ENCODE measurements at places on chromosomes 7 and 10. TPM values are rescaled to one million over a fixed set of nuclear protein-coding genes. Genes with fewer than 3 reads are reported as not detected.

DNA sequence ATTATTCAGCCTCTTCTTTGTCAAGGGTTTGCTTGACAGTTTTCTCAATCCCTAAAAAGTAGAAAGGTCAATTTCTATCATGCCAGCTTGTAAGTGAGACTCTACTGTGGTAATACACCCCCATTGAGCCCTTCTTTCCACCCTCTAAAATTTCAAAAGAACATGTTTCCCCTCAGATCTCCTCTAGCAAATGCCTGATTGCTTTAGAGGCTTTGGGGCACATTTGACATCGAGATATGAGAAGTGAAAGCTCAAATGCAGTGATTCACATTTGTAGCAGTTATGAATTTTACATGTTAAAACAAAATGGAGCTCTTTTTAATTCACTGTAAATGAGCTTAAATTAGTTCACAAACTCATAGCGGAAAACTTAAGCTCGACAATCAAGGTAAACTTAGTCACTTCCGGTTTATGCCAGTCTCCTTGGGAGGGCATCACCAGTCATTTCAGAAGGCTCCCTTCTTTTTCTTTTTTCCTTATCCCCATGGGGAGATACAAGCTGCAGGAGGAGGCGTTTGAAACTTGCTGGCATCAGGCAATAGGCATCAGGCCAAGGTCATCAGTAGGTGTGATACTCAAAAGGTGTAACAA is 55.3 kb upstream of the ADO start:
- H3K36me3 ChIP-seq, result no peaks in the 10 kb centered on the region
- H3K4me1 ChIP-seq, result no peaks in the 10 kb centered on the region
- no peak overlapping the region for H3K27ac ChIP-seq
- H3K27me3 ChIP-seq, result no peaks in the 10 kb centered on the region

The MICALL2 gene
- total RNA-seq, result 6.2 TPM

GRCh38 chr10:85919491-85920021 is 447.0 kb downstream of the GRID1 start:
- H3K4me3 ChIP-seq, result no peak overlapping the region
- no peak for DNase-seq
- no peak overlapping the region for H3K27ac ChIP-seq
- no peaks in the 10 kb centered on the region for H3K36me3 ChIP-seq
- peaks cover 34% of the 10 kb centered on the region for H3K4me1 ChIP-seq

GRCh38 chr10:127048630-127049029 is 143.4 kb downstream of the DOCK1 start:
- peaks cover 18% of the 10 kb centered on the region for H3K36me3 ChIP-seq
- no peaks in the 10 kb centered on the region for H3K27me3 ChIP-seq
- no peak overlapping the region for H3K4me3 ChIP-seq
- H3K4me1 ChIP-seq, result no peaks in the 10 kb centered on the region

- no peak overlapping the region for H3K27ac ChIP-seq
- no peaks in the 10 kb centered on the region for H3K4me1 ChIP-seq
- H3K4me3 ChIP-seq, result no peak overlapping the region
- DNase-seq, result peak; percentile 48
- H3K27me3 ChIP-seq, result no peaks in the 10 kb centered on the region
- peaks cover 10% of the 10 kb centered on the region for H3K36me3 ChIP-seq
Measured at GRCh38 chr7:80772347-80772993, 134.0 kb downstream of the CD36 start.

- H3K4me3 ChIP-seq, result no peak overlapping the region
- DNase-seq, result peak; percentile 25
- H3K36me3 ChIP-seq, result no peaks in the 10 kb centered on the region
- no peak overlapping the region for H3K27ac ChIP-seq
Measured at GRCh38 chr10:109773288-109774120, 149.8 kb downstream of the XPNPEP1 start.

GRCh38 chr7:152050547-152050971 is 25.1 kb downstream of the GALNT11 start:
- H3K27me3 ChIP-seq, result no peaks in the 10 kb centered on the region
- no peaks in the 10 kb centered on the region for H3K36me3 ChIP-seq
- no peak overlapping the region for H3K4me3 ChIP-seq
- no peak overlapping the region for H3K27ac ChIP-seq
- DNase-seq, result peak; percentile 5

DNA sequence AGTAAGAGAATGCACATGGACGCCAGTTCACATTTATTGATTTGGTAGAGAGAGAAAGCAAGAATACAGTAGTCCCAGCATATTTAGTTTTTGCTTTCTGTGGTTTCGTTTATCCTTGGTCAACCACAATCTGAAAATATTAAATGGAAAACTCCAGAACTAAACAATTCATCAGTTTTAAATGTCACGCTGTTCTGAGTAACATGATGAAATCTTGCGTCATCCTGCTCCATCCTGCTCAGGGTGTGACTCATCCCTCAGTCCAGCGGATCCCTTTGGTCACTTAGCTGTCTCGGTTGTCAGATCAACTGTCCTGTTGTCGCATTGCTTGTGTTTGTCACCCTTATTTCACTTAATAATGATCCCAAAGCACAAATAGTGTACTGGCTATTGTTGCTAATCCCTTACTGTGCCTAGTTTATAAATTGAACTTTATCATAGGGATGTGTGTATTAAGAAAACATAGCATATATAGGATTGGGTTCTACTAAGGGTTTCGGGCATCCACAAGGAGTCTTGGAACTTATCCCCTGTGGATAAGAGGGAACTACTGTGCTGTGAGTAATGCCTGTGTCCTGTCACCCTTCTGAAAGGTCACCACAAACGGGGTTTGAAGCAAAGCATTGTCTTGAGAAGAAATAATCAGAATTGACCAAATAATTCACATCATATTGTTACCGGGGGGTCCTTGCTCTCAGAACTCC is 73.6 kb downstream of the OTUD1 start:
- H3K27ac ChIP-seq, result no peak overlapping the region
- H3K27me3 ChIP-seq, result no peaks in the 10 kb centered on the region
- DNase-seq, result no peak
- no peaks in the 10 kb centered on the region for H3K4me1 ChIP-seq
- H3K4me3 ChIP-seq, result no peak overlapping the region

GRCh38 chr10:131089861-131090260 is 221.7 kb downstream of the TCERG1L start:
- H3K36me3 ChIP-seq, result no peaks in the 10 kb centered on the region
- H3K4me1 ChIP-seq, result no peaks in the 10 kb centered on the region
- no peak overlapping the region for H3K27ac ChIP-seq
- peaks cover 3% of the 10 kb centered on the region for H3K27me3 ChIP-seq

The SPACDR gene
- total RNA-seq, result 1.2 TPM

The GLI3 gene
- total RNA-seq, result 7.6 TPM

- no peak overlapping the region for H3K4me3 ChIP-seq
- H3K4me1 ChIP-seq, result no peaks in the 10 kb centered on the region
- no peaks in the 10 kb centered on the region for H3K36me3 ChIP-seq
Measured at GRCh38 chr7:140435252-140435895, 31.5 kb downstream of the RAB19 start.

GRCh38 chr10:129320340-129320739 is 146.7 kb upstream of the MGMT start:
- DNase-seq, result no peak
- H3K4me1 ChIP-seq, result no peaks in the 10 kb centered on the region
- H3K27me3 ChIP-seq, result no peaks in the 10 kb centered on the region
- H3K27ac ChIP-seq, result no peak overlapping the region
- no peak overlapping the region for H3K4me3 ChIP-seq
- H3K36me3 ChIP-seq, result no peaks in the 10 kb centered on the region
